ENCODE measurements at places on chromosomes 12 and 14.

DNA sequence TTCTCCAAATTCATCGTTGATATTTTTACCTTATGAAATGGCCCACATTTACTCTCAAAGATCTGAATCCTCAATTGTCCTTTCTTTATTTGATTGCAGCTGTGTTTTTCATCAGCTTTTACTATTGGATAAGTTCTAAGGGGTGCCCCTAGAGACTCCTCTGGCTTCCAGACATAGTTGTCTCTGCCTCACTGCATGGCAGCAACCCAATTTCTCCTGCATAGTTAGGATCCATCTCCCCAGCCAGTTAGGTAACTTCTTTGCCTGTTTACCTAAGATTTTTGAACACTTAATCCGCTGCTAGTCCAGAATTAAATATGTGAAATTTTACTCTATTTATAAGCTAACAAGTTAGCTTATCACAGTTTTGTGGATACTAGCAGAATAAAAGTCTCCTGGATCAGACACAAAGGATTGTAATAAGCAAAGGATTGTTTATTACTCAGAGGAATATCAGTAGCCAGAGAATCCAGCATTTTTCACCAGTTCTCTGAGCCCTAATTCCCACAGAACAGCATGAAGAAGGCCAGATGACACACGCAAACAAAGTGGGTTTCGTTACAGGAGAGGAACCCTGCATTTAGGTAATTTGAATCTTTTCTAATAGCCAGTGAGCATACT lies 101.1 kb downstream of the BBS10 start:
- no peak for DNase-seq

- DNase-seq: no peak
Observed at GRCh38 chr14:82500222-82500621, 966.6 kb upstream of the SEL1L start.

- DNase-seq: no peak
Observed at GRCh38 chr12:3381059-3382047, 109.7 kb upstream of the PRMT8 start.

DNA sequence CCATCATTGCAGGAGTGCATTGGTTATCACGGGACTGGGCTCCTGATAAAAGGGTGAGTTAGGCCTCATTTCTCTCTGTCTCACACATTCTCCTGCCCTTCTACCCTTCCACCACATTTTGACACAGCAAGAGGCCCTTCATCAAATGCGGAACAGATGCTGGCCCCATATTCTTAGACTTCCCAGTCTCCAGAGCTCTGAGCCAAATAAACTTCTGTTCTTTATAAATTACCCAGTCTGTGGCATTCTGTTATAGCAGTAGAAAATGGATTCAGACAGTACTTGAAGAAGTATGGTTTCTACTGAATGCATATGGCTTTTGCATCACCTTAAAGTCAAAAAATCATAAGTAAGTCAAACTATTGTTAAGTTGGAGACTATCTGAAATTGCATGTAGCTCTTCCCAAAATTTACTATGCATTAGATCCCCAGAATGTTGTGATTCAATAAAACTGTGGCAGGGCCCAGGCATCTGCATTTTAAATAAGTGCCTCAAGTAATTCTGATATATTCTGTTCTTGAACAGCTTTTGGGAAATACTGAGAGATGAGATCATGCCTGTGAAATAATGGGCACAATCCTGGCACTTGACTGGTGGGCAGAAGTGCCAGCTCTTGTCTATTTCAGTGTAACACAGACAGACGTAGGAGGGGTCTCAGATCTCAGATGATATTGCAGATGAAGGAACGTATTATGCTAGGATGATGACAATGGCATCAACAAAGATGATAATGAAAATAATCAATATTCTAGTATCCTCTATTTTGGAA lies 68.2 kb downstream of the E2F7 start:
- DNase-seq: no peak

GRCh38 chr12:52004042-52004648 lies 2.6 kb upstream of the TAMALIN start:
- DNase-seq: no peak

GRCh38 chr12:7460375-7461259 lies 16.7 kb upstream of the CD163L1 start:
- no peak for DNase-seq

DNA sequence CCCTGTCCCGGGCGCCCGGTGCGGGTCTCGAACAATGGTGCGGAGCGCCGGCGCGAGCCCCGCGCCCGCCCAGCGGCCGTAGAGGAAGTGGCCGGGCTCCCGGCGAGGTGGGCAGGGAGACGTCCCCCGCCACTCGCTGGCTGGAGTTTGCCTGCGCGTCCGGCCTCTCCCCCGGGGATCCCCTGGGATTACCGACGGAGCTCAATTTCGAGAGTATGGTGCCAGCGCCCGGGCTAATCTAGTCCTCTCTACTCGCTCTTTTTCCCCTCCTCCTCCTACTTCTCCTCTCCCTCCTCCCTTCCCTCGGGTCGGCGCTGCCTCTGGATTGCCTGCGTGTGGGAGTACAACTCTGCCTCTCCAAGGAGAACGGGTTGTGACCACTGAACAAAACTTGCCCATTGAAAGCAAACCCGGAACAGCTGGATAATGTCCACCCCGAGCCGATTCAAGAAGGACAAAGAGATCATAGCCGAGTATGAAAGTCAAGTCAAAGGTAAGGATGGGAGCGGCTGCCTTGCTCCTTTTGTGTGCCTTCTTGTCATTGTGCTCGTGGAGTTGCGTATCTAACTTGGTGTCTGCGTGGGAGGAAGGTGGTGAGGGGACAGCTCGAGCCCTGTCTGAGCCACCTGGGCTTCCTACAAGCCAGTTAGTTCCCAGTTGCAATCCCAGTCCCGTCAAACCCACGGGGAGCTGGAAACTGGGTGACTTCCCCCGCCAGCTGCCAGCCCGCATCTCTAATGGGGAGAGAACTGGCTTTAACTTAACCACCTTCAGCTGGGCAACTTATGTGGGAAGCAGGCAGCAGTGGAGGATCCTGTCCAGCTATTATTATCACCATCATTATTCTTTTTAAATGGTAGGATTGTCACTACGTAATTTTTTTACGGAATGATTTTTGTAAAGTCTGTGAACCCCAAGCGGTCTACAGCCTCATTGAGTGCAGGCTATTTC lies at the start of gene SRGAP1:
SRGAP1 (plus strand) TSS at position 310 of the 951 bp plus-strand sequence; CDS start at position 427, 117 bp downstream.
- DNase-seq: no peak

DNA sequence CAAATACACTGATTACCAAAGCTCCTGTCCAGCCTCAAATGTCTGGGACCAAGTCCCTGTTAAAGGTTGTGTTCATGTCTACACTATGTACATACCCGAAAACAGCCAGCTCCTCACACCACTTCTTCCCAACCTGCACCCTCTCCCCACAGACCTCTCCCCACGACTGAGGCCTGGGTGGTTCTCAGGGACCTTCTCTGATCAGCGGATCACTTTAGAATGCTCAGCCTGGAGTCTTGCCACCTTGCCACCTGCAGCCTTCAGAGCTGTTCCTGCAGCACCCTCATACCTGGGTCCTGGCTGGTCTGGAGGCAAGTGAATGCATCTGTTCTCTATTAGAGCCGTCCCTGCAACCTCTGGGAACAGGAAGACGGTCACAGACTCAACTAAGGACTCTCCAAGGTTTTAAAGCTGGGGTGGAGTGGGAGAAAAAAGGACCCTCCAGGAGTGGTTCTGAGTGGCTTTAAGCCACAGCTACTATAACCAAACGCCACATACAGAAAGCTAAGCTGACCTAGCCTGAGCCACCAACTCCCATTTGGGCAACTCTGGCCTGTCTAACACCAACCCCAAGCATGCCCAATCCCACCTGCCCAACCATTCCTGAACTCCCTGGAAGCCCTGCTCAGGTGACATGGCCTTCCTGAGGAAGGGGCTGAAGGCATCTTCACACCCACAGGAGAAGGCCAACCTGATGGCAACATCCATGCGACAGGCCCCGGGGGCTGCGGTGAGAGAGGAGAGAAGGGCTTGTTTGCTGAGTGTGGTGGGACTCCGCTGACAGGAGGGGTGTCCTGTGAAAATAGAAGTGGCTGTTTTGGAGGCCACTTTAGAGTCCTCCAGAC lies 8.6 kb downstream of the KRT2 start:
- DNase-seq: no peak

- DNase-seq: no peak
Observed at GRCh38 chr12:130474599-130475269, 137.0 kb downstream of the PIWIL1 start.

DNA sequence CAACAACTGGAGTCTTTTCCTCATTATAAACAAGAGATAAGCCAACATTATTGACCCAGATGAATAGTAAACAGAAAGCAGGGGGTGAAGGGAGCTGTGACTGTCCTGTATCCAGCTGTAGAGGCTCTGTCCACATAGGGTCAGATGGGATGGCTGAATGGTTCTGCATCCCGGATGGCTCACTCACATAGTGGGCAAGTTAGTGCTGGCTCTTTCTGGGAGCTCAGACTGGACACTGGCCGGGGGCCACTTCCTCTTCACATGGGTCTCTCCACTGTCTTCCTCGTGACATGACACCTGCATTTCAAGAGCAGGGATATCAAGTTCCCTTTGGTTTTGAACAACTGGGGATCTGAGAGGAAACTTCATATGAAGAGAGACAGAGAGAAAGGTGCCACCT lies 969.6 kb upstream of the TMEM132C start:
- DNase-seq: no peak

- no peak for DNase-seq
Observed at GRCh38 chr12:79174626-79175025, 310.1 kb downstream of the SYT1 start.

GRCh38 chr14:37082449-37082848 lies 90.0 kb downstream of the SLC25A21 start:
- DNase-seq: no peak

- no peak for DNase-seq
Observed at GRCh38 chr12:66296176-66296683, 6.1 kb upstream of the HELB start.

- no peak for DNase-seq
Observed at GRCh38 chr12:117063162-117063911, 35.9 kb downstream of the TESC start.

DNA sequence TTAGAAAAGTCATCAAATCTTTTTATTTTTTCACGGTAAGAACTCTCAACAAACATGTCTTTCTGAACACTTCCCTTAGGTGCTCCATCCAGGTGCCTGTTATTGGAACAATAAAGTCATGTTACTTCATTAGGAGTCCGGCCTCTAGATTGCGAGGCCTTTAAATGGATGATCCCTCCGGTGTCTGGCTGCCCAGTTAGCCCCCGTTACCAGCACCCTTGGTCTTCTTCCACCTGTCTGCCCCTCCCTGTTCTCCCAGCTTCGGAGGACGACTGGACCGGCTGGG lies 593 bp upstream of the PA2G4 start:
- DNase-seq: no peak

DNA sequence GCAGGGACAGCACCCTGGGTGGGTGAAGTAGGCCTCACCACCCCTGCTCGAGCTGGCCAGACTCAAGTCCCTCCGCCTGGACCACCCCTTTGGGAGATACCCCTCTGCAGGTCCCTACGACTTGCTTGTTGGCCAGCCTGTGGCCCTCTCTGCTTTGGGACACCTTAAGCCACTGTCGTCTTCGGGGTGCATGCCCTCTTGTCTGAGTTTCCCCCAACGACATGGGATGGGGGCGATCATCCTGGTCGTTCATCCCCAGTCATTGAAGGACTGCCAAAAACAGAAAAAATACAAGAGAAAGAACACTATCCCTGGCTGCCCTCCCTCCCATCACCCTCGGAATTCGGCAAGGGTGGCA lies 151.1 kb downstream of the DPF3 start:
- no peak for DNase-seq

GRCh38 chr14:53516261-53516774 lies 363.2 kb upstream of the DDHD1 start:
- DNase-seq: no peak

DNA sequence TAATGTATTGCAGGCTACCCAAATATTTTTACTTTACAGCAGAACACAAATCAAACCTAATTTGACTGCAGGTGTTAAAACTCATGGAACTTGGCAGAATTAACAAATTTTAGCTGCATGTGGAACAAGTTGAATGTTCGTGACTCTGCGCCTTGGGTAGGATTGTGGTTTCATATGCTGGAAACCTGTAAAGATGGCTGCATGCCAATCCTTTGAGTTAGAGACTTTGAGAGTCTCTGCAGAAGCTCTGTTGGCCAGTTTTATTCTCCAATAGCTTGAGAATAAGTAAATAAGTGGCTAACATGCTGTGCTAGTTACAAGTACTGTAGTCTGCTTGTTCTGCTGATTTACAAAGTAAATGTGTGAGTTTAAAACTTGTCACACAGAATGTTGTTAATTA lies 77.8 kb downstream of the PDE6H start:
- DNase-seq: no peak

DNA sequence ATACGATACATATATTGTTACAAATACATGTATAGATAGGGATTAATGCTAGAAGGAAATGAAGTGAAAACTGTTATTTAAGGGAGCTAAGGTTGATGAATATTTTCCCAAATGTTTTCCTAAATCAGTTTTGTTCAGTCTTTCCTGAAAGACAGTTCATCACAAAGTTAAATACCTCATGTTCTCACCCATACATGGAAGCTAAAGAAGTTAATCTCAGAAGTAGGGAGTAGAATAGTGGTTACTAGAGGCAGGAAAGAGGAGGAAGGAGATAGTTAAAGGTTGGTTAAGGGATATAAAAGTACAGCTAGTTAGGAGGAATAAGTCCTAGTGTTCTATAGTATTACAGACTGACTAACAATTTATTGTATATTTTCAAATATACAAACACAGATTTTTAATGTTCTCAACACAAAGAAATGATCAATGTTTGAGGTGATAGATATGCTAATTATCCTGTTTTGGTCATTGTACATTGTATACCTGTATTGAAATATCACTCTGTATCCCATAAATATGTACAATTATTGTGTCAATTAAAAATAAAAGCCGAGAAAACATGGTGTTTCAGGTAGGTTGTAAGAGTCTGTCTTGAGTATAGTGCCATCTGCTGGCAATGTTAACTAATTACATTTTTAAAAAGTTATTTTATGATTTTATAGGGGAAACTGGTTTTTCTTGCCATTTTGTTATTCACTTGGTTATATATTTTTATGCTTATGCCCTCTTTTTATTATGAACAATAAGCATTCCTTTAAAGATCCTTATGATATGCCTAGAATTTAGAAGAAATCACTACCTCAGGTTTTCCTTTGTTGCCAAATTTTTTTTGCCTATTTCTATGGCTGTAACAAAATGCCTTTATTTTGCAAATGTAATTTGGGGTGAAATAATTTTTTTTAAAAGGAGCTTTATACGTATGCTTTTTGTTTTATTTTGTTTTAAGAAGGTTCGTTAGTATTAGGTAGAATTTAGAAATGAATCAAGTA lies 26.9 kb downstream of the ZDHHC17 start:
- no peak for DNase-seq

DNA sequence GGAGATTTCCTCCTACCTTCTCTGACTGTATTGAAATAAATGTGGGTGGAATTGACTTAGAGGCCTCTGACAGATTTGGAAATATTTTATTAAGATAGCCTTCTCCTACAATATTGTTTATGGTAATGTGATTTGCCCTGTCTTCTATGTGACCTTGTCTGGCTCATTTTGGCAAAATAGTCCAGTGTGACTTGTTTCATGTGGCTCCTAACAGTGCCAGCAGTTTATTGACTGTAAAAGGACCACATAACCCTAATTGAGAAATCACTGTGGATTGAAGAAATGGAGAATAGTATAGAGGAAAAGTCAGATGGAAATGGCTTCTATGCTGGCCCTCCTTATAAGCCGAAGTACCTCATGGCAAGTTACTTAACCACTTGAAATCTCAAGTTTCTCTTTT lies 170.9 kb upstream of the PTPRQ start:
- DNase-seq: no peak
